ENCODE measurements at places on chromosomes 13 and 19.

- no peak for DNase-seq
These were observed 73.9 kb upstream of the OXGR1 start for GRCh38 chr13:97068151-97068550.

GRCh38 chr19:46898731-46899130, 37.9 kb downstream of the ARHGAP35 start:
- DNase-seq = no peak

- DNase-seq = no peak
These were observed 56.4 kb downstream of the GGACT start for GRCh38 chr13:100532090-100532766.

DNA sequence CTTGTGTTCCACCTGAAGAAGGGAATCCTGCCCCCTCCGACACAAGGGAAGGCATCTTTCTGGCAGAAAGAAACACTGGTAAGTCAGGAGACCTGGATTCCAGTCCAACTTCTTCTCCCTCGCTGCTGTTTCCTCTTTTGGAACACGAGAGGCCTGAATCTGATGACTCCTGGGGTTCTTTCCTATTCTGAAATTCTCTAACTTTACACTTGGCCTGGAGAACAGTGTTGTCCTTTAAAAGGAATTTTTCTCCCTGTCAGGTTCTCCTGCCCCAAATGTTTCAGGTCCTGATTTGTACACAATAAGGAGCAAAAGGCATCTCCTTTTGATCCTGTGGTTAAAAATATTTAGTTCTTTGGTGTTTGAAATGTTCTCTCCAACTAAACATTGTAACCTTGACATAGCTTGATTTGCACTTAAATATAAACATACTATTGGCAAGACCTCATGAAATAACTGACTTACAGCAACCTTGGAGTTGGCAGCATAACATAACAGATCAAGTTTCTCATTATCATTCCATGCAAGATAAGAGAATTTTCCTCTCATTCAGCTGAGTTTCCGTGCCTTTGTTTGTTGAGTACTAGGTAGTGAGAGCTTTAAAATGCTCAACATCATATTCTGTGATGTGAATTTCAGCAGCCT, 244.8 kb downstream of the COG6 start:
- no peak for DNase-seq

DNA sequence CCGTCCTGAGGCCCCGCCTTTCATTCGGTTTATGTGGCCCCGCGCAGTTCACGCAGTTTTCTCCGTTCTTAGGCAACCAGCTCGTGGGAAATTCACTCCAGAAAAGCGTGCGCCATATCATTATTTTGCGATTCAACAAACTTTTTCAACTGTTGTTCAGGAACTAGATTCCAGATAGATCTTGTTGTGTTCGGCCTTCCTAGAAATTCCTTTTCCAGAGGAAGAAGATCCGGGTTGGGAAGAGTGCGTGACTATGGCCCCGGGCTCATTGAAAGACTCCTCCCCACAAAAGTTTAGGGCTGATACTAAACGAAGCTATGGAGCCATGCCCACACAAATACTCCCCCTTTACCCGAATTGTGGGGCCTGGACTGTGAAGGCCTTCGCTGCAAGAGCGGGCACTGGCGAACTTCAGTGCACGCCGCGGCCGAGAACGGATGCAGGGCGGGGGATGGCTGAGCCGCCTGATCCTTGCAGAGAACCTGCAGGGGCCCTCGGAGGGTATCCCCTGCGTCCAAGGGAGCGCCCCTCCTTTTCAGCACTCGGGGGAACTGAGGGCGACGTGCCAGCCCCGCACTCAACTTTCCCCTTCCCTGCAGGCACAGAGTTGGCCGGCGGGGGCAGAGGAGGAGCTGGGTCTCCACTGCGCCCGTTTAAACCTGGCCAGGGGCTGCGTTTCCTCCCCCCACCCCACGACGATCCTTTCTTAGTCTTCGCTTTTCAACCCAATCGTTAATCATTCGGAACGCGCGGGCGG, 904 bp upstream of the SOX1 start:
- DNase-seq = no peak

DNA sequence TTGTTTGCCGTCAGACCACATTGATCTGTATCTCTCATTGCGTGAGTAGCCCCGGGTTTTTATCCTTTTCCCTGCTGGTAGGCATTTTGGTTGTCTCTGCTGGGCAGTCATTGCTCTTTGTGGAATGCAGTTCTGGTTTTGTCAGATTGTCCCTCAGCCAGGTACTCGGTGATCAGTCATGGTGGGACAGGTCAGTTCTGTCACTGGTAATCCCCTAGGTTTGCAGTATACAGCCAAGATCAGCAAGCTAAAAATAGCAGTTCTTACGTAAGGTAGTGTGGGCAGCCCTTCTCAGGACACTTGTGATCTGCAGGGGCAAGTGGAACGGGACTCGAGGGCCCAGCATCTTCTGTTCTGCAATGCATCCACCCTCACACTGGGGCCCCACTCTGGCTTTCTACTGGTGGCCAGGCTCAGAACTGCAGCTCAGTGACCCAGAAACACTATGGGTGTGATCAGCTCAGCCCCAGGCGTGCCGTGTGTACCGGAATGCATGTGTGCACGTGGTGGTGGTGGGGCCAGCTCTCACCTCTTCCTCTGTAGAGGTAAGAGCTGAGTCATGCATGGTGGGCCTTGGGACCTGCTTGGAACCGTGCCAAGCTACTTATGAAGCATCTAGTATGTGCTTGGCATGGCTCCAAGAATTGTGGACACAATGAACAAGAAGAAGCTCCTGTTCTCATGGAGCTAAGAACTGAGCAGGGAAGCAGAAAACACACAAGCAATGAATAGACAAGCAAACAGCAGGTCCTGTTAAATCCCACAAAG, 6.3 kb downstream of the PLEKHF1 start:
- peak; percentile 77 for DNase-seq

GRCh38 chr13:69287050-69287698, 820.5 kb upstream of the ATXN8OS start:
- DNase-seq = no peak

DNA sequence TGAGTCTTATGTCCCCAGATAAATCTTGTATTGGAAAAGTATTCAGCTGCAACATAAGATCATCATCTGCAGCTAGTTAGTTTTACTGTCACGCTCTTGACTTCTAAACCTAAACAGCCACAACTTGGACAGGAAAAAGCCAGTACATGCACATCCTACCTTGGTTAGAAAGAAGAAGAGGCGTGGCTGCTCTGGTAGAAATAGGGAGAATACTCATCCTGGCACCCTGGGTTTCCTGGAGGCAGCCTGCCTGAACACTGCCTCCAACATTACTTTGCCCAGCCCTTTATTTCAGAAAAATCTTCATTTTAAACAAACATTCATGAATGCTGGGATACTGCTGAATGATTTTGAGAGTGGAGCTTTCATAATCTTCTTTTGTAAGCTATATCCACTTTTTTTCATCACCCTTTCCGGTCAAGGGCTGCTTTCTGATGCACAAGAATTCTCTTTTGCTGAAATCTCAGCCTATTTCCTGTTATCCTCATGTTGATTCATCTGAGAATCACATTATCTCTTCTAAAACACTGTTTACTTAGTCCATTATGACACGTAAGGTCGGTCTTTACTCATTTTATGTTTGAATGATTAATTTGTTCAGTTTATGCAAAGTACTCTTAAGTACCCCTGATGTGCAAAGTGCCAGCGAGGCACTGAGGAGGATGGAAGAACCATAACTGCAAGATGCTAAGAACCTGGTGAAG, 55.2 kb downstream of the STARD13 start:
- no peak for DNase-seq
